Fibroblast of upper back skin (primary cell): ENCODE measurements at places on chromosomes 1 and 21.
A peak's percentile ranks its signal among the peaks of the same experiment; 100 is the strongest.

GRCh38 chr1:93615582-93616150 lies 66.0 kb downstream of the BCAR3 start:
- DNase-seq, result peak; percentile 97

GRCh38 chr1:26275580-26276431 lies 4.1 kb upstream of the SH3BGRL3 start:
- peak; percentile 94 for DNase-seq

GRCh38 chr1:153231363-153231762 lies 14.0 kb downstream of the PRR9 start:
- no peak for DNase-seq

GRCh38 chr1:185334182-185334581 lies 17.1 kb upstream of the IVNS1ABP start:
- DNase-seq, result no peak

GRCh38 chr1:160222546-160222945 lies 17.4 kb downstream of the PEA15 start:
- DNase-seq, result peak; percentile 65

- no peak for DNase-seq
Observed at GRCh38 chr1:241808265-241808664, 39.7 kb upstream of the EXO1 start.
